ENCODE measurements at places on chromosomes 7 and 10.
A peak's percentile ranks its signal among the peaks of the same experiment; 100 is the strongest.

- DNase-seq = no peak
Observed at GRCh38 chr10:125457406-125457805, 225.6 kb downstream of the TEX36 start.

GRCh38 chr10:85542152-85542551 lies 824.4 kb downstream of the GRID1 start:
- no peak for DNase-seq

DNA sequence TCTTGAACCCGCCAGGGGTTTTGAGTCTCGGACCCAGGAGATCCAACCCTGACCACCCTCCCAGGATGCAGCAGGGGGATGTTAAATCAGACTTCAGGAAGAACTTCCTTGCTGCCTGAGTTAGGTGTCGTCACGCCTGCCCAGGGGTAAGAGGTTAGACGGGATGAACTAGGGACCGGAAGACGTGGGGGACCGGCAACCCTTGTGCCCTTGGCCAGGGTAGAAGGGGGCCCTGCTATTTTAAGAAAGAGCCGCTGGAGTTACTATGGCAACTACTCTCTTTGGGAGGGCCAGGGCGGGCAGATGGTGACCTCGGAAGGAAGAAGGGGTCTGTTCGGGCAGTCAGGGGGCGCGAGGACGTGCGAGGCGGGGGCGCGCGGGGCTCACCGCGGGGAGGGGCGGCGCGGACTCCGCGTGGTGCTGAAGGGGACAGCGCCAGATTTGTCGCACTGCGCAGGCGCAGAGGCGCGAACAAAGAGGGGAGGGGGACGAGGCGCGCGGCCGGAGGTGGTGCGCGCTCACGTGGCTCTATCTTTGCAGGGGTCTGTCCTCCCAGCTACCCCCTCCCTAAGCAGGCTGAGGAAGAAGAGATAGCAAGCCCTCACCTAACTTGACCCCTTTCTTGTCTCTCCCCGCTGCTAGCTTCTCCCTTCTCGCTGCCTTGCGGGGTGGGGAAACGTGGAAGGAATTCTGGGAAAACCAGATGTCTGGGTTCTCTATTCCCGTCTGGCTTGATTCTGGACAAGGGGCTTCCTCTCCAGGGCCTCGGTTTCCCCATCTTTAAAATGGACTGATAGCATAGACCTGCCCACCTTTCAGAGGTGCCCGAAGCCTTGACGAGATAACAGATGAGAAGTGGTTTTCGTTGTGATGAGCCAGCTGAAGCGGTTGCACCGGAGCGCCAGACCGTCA lies 940 bp upstream of the PSD start:
- DNase-seq = peak; percentile 33

GRCh38 chr10:13340626-13341376 lies 7.3 kb downstream of the SEPHS1 start:
- no peak for DNase-seq

- peak; percentile 96 for DNase-seq
Observed at GRCh38 chr10:58856508-58857240, 319.8 kb upstream of the PHYHIPL start.

DNA sequence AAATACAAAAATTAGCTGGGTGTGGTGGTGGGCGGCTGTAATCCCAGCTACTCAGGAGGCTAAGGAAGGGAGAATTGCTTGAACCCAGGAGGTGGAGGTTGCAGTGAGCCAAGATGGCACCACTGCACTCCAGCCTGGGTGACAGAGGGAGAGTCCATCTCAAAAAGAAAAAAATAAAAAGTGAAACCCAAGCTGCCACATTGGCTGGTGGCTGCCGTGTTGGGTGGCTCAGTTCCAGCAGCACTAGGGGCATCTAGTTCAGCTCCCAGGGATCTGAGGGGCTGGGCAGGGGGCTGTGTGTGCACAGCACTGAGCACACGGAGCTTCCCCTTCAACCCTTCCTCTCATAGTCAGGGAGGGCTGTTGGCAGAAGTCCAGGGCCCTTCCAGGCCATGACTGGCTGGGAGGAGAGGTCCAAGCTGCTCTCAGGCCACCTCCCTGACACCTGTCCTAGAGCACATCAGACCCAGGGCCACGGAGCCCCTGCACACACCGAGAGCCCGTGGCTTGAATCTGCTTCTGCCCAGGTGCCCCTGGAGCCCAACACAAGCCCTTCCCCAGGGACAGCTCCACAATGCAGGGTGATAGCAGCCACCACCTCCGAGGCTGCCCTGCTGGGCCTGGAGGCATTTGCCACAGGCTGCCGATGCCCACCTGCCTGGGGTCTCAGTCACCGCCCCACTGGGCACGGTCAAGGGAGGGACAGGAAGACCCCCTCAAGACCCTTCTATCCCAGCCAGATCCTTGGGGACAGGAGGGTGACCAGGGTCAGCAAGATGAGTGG lies 47.3 kb downstream of the YKT6 start:
- DNase-seq = no peak

- DNase-seq = no peak
Observed at GRCh38 chr7:94410413-94411187, 15.9 kb downstream of the COL1A2 start.

- DNase-seq = no peak
Observed at GRCh38 chr7:155797262-155798250, 14.7 kb downstream of the SHH start.

GRCh38 chr7:150657526-150657925 lies 25.3 kb upstream of the GIMAP6 start:
- DNase-seq = no peak

DNA sequence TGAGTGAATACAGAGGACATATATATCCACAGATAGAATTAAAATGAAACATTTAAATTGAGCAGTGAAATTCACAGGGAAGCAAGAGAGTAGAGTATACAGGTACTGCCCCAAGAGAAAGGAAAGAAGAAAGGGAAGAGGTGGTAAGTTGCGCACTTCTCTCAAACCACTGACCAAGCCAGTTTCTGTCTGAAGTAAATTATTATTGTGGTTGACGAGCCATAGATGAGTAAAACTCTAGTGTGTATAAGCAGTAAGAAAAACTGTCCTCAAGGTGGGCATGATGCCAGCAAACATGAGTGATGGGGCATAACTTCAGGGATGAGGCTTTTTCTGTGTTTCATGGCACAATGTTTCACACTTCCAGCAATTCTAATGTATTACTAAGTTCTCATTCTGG lies 4.4 kb upstream of the BET1 start:
- peak; percentile 84 for DNase-seq

Measured in M059J (cell line).